Suppressor macrophage (primary cell): ENCODE measurements at places on chromosomes 5 and 9.

DNA sequence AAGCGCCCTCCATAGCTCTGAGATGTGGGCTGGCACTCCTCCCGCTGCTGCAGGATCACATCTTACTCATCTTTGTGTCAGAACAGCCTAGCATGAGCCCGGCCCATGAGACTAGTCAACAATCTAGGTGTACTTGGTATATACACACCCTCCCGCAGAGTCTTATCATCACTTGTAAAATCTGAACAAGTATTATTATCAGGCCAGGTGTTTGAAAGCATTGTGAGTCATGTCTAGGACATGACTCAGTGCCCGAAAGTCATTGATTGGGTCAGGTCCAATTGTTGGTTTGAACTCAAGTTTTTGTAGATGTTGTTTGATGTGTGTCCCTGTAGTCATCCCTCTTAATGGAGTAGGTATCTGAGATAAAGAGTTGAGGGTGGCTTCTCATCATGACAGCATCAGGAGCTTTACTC is 108.7 kb downstream of the CFAP90 start:
- no peak for DNase-seq

DNA sequence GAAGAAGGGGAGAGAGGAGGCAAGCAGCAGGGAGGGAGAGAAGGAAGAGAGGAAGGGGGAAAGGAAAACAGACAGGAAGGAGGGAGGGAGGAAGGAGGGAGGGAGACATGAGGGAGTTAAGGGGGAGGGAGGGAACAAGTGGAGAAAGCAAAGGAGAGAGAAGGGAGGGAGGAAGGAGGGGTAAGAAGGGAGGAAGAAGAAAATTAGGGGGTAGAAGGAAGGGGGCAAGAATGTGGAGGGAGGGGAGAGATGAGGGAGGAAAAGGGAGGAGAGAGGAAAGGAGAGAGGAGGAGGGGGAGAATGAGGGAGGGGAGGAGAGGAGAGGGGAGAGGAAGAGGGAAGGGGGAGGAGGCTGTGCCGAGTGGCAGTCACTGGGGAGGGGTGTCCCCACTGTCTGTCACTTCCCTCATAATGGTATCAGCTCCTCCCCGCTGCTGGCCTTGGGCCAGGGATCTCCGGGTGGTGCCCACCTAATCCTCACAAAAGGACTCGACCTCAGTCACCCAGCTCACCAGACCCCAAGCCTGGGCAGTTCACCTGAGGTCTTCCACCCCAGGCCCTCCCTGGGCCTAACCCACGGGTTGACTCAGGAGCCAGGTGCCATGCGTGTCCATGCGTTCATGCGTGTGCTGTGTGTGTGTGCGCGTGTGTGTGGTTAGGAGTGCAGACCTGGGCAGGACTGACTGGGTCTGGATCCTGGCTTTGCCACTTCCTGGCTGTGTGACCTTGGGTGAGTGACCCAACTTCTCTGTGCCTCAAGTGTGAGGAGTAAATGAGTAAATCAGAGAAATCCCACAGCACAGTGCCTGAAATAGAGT is 18.1 kb downstream of the C9orf50 start:
- no peak for DNase-seq

DNA sequence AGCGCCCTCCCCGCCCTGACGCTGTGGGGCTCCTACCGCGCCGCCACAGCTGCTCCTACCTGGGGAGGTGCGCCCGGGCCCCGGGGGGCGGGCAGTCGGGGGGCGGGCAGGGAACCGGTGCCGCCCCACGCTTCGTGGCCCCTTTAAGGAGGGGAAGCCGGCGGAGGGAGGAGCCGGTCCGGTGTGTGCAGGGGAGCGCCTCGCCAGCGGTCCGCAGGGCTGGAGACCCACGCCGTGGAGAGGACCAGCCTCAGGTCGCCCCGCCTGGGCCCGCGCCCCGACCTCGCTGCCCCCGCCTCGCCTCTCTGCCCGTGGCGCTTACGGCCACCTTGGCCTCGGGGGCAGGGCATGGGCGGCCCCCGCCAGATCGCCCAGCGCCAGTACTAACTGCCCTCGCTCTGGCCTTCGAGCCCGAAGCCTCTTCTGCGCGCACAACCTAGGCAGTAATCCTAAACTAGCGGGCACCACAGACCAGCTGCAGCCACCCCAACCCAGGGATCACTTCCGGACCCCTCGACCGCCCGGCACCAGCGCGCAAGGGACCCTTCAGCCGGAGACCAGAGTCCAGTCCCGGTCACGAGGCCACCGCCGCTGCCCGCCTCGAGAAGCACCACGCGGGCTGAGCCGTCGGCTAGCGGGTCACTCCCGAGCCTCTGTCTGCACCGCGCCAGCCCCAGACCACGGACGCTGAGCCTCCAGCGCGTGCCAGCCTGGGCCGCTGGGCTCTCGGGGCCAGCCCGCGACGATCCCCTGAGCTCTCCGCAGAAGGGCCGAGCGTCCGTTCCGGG is at the start of gene FOXE1:
Gene FOXE1 (plus strand): TSS at position 171 of the 788 bp plus-strand sequence. CDS start 689 bp downstream, outside the sequence.
- DNase-seq: no peak

- DNase-seq: no peak
Measured at GRCh38 chr5:37838933-37839341, 904 bp downstream of the GDNF start.

DNA sequence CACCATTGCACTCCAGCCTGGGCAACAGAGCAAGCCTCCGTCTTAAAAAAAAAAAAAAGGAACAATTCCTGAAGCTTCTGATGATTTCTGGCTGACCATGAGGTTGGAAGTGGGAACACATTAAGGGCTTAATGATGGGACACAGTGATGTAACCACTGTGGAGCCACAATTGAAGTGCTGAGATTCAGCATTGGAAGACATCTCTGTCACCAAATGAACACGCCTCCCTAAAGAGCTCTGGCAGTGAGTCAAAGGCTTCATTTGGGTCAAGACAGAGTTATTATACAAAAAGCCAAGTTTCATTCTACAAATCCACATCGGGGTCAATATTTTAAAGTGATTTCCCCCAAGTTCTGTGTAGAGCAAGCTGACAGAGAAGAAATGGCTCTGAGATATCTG is 4.5 kb upstream of the S1PR3 start:
- no peak for DNase-seq

DNA sequence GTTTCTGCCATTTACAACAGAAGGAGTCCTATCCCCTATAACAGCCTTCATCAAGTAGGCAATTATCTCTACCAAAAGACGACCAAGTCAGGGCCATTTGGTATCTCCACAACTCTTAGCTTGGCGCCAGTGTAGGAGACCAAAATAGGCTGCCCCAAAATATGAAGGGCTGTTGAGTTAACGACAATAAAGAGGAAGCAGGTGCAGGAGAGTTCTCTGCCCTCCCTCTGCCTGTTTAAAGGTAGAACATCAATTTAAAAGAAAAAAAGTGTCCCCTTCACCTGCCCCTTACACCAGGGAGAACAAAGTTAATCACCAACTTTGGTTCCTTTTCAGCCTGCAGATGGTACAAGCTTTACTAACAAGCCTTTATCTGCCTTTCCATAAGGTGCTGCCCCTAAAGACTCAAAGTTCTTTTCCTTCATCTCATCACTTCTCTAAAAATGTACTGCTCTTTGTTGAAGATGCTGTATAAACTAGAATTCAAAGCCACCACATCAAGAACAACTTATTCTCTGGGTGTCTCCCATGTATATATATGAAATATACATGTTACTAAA is 33.3 kb downstream of the PPP1R2B start:
- DNase-seq: no peak

DNA sequence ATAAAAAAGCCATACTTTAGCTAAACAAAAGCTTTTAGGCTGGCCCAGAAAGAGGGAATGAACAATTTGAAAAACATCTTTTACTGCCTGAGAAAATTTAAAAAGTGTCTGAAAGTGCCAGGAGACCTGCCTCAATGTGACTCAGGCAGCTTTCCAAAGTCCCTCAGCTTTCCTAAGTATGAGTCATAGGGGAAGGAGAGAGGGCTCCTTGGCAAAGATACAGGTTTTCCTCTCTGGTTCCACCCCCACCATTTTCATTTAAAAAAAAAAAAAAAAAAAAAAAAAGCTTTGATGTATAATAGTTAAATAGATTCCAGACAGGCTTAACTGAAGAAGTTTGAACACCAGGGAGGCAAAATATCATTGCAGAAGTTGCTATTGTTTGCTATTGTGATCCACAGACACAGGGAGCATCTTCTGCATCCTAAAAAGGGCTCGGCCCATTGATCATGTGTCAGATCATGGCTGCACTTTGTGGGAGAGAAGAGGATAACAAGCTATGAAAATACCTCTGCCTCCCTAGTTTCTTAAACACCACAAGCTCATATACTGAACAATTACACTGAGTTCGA is 71.5 kb downstream of the MRPS27 start:
- DNase-seq: peak; percentile 7
